MG63 (cell line): ENCODE measurements at places on chromosomes 5 and 9. TPM values are rescaled to one million over a fixed set of nuclear protein-coding genes. Genes with fewer than 3 reads are reported as not detected.
A peak's percentile ranks its signal among the peaks of the same experiment; 100 is the strongest.

- peak; percentile 18 for DNase-seq
These were observed 535 bp downstream of the DOLPP1 start for GRCh38 chr9:129081388-129081904.

GRCh38 chr5:55220433-55221185 lies 6.5 kb downstream of the MCIDAS start:
- peak; percentile 50 for DNase-seq

- DNase-seq, result no peak
These were observed 32.0 kb upstream of the LRRC19 start for GRCh38 chr9:27037499-27037898.

GRCh38 chr5:175335691-175336090 lies 108.3 kb downstream of the DRD1 start:
- no peak for DNase-seq

IFNB1 gene
- 0.81 and 4.1 TPM in 2 replicates for total RNA-seq

SLC34A3 gene
- total RNA-seq, result not detected in 2 replicates

DNA sequence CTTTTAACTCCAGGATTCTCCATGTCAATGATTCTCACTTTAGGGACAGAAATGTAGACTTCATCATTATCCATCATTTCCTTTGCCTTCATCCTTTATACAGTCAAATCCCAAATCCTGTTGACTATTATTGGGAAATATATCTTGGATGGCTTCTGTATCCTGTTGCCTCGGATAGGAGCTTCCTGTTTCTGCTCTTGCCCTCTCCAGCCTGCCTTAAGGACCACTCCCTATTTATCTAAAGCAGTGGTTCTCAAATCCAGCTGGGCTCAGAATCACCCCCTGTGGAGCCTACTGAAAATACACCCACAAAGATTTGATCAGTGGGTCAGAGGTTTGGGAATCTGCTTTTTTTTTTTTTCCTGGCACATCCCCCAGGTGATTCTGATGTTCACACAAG lies 8.5 kb downstream of the AFAP1L1 start:
- no peak for DNase-seq

DNA sequence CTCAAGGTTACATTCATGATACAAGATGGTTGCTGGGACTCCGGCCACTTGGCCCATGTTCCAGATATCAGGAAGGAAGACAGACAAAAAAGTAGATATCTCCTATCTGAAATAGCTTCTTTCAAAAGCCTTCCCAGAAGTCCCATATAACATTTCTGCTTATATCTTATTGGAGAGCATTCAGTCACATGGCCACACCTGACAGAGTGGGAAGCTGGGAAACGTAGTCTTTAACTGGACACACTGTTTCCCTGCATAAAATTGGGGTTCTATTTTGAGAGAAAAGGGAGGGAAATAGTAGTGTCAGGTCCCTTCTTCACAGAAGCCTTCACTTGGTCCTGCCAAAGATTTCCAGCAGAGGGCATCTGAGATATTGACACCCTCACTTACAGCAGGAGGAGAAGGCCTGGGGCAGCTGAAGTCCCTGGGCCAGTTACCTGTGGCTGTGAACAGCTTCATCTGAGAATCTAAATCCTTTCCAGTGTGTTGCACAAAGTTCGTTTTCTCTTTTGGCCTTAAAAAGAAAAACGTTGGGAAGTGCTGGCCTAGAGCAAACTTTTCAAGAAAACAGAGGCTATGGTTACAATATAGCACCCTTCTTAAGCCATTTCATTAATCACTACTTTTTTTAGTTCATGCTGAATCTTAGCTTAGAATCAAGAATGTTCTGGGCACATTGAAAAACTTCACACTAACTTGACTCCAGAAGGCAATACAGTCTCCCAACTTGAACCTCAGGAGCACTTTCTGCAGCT lies 33.5 kb downstream of the SPEF2 start:
- DNase-seq, result peak; percentile 33

GRCh38 chr9:137267933-137268355 lies 9.6 kb upstream of the TOR4A start:
- no peak for DNase-seq

GRCh38 chr5:123156577-123157296 lies 67.7 kb downstream of the PRDM6 start:
- peak; percentile 49 for DNase-seq

GRCh38 chr9:89606624-89607311 lies 2.0 kb downstream of the GADD45G start:
- peak; percentile 51 for DNase-seq

- no peak for DNase-seq
These were observed 49.7 kb downstream of the C9 start for GRCh38 chr5:39314591-39314990.

DNA sequence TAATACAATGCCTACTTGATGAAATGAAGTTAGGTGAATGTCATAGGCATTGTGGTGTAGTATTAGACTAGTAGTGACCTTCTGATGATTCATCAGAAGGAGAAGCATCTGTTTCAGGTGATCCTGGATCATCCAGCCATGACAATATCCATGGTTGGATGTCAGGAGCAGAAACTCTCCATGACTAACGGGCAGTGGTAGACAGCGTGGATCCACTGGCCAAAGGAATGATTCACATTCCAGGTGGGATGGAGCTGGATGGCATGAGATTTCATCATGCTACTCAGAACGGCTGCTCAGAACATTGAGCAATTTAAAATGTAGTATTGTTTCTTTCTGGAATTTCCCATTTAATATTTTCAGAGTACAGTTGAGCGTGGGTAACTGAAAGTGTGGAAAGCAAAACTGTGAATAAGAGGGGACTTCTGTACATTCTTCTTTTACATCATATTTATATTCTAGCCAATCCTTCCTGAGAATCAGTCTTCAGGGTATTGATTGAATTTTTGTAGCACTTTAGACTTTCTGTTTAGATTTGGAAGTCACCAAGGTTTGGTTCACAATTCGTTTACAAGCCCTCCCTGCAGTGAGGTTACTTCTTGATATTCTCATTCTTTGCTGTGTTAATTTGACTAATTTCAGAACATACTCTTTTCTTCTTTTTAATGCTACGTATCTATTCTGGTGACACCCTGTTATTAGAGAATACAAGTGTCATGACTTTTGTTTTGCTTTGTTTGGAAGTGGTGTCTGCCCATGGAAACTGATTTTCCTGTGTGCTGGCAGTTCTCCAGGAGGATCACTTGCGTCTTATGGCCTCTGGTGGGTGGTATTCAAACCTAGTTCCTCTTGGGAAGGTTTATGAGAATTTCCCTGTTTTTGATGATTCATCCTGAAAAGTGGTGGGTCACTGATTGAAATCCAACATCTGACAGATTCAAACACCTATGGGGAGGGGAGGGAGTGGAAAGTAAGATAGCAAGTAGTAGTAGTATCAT lies 12.2 kb upstream of the CLINT1 start:
- DNase-seq, result peak; percentile 67

C9orf40 gene
- total RNA-seq, result 6.9 and 9.6 TPM in 2 replicates

DNA sequence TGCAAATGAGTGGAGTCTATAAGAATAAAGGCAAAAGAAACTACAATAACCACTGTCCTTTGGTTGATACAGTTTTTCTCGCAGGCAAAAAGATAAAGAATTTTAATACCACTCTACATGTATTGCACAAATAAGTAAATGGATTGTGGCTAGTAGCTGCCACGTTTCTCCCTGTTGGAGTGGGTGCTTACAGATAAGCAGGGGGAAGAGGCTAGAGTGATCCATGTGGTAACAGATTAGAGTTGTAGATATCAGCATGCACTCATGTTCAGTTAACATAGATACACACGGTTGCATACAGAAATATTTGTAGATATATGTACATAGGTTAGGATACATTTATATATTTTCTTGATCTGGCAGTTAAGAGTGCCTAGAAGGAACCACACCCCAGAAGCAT lies 179.5 kb downstream of the ARHGEF28 start:
- DNase-seq, result no peak

DNA sequence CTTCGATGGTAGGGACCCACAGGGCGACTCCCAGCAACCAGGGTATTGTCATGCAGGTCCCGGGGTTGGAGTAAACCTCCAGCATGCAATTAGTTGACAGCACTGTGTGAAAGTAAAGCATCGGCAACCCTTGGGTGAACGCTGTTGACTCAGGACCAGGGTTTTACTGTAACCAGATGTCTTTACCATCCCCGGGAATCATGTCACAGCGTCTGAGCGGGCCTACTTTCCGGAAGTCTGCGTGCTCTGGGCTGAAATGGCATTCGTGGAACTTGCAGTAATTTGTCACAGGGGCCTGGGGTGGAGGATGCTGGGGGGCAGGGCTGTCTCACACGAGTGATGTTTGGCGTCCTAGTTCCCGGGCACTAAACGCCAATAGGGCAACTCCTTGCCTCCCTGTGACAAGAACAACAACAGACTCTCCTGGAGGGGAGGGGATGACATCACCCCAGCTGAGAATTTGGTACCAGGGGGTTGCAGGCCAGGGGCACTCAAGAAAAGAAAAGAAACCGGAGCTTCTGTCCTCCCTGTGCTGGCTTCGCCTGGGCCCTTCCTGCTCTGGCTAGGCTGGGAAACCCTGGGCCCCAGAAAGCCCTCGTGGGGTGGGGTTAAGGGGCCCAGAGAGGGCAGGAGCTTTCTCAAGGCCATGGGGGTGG lies 10.1 kb upstream of the UBAC1 start:
- no peak for DNase-seq
